ENCODE measurements at places on chromosomes 6 and 20. TPM values are rescaled to one million over a fixed set of nuclear protein-coding genes. Genes with fewer than 3 reads are reported as not detected.

PRL gene
- total RNA-seq: not detected

TCF21 gene
- total RNA-seq: not detected

LINC00237 gene
- total RNA-seq: not detected

- no peaks in the 10 kb centered on the region for H3K27me3 ChIP-seq
- no peak overlapping the region for H3K27ac ChIP-seq
- no peaks in the 10 kb centered on the region for H3K4me1 ChIP-seq
- no peaks in the 10 kb centered on the region for H3K36me3 ChIP-seq
- no peak overlapping the region for H3K4me3 ChIP-seq
Measured at GRCh38 chr20:10940941-10941340, 267.1 kb upstream of the JAG1 start.

DNA sequence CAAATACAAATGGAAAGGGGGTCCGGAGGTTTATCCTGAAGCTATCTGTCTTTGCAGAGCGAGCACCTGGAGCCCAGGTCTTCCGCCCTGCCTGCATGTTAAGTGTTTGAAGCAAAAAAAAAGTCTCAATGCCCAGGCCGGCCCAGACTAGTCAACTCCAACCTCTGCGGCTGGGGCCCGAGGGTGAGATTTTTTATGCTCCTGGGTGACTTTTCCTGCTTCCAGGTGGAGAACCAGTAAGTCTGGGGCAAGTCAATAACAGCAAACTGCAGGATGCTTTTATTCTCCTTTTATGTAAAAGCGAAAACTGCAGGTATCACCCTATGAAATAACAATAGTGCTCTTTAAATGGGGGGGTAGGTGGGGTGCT, 2.0 kb upstream of the ZBP1 start:
- no peak overlapping the region for H3K4me3 ChIP-seq
- DNase-seq: no peak
- no peak overlapping the region for H3K27ac ChIP-seq
- peaks cover 13% of the 10 kb centered on the region for H3K36me3 ChIP-seq
- H3K4me1 ChIP-seq: peaks cover 64% of the 10 kb centered on the region

DNA sequence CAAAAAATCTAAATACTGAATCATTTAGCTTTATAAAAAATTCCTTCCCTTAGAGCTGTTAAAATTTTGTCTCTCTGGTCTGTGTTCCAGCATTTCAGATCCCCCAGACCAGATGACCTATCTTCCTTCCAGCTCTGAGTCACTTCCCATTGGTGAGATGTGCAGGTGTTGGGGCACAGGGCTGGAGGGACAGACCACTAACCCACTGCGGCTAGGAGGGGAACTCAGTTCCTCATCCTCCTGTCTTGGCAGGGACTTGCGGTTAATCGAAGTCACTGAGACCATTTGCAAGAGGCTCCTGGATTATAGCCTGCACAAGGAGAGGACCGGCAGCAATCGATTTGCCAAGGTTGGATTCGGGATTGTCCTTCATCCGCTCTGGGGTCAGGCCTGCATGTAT, 6.0 kb downstream of the CNPY3 start:
- peaks cover 35% of the 10 kb centered on the region for H3K4me1 ChIP-seq
- no peak for DNase-seq
- no peak overlapping the region for H3K4me3 ChIP-seq
- no peaks in the 10 kb centered on the region for H3K27me3 ChIP-seq
- H3K36me3 ChIP-seq: peaks cover 41% of the 10 kb centered on the region

- no peak overlapping the region for H3K4me3 ChIP-seq
- H3K27me3 ChIP-seq: no peaks in the 10 kb centered on the region
- H3K36me3 ChIP-seq: no peaks in the 10 kb centered on the region
- DNase-seq: no peak
- H3K27ac ChIP-seq: no peak overlapping the region
Measured at GRCh38 chr6:22164236-22164635, 132.6 kb downstream of the PRL start.

DNA sequence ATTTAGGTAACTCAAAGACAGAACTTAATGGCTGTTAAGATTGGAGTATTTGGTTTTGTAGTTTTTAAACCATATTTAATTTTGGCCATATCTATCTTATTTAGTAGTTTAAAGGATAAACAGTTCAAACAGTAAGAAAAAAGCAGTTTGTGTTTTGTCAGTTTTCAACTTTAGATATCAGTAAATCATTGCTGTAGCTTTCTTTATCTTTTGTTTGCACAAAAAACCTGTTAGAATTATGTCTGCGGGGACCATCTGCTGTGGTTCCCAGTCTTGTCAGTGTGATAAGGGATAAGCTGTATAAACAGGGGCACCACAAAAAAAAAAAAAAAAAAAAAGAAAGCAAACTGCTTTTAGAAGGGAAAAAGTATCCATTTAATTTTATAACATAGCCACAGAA, 40.9 kb downstream of the CDKAL1 start:
- peaks cover 28% of the 10 kb centered on the region for H3K4me1 ChIP-seq
- peaks cover 19% of the 10 kb centered on the region for H3K36me3 ChIP-seq
- no peak overlapping the region for H3K4me3 ChIP-seq
- H3K27me3 ChIP-seq: no peaks in the 10 kb centered on the region
- no peak for DNase-seq
- H3K27ac ChIP-seq: no peak overlapping the region

- H3K4me1 ChIP-seq: no peaks in the 10 kb centered on the region
- no peak for DNase-seq
Measured at GRCh38 chr20:16111852-16112412, 461.3 kb downstream of the KIF16B start.

- H3K4me3 ChIP-seq: no peak overlapping the region
- H3K27ac ChIP-seq: no peak overlapping the region
- peaks cover 5% of the 10 kb centered on the region for H3K27me3 ChIP-seq
- peaks cover 2% of the 10 kb centered on the region for H3K4me1 ChIP-seq
- H3K36me3 ChIP-seq: no peaks in the 10 kb centered on the region
- no peak for DNase-seq
Measured at GRCh38 chr6:135600086-135600702, 102.7 kb upstream of the AHI1 start.

DNA sequence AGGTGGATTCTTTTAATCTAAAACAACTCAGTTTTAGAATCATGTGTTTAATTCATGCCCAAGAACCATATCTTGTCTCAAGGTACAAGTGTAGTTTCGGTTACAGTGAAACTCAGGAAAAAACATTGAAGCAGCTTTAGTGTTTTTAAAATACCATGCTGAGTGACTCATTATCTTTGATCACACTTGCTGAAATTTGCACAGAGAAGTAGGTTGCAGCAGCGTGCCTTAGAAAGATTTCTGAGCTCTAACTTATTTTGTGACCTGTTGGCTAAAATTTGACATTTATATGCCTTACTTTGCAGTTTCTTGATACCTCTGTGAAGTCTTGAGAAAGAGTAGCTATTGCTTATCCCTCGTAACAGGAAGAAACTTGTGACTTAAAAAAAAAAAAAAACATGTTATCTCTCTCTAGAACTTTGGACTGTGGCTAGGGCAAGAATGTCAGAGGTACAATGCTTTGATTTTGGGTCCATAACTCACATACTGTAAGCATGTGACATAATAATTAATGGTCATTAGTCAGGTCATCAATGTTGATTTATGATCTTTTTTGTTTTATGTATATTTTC, 34.5 kb upstream of the FUCA2 start:
- H3K4me1 ChIP-seq: peaks cover 92% of the 10 kb centered on the region
- H3K4me3 ChIP-seq: peak overlapping the region; percentile 41
- H3K36me3 ChIP-seq: peaks cover 7% of the 10 kb centered on the region
- DNase-seq: no peak
- H3K27ac ChIP-seq: peak overlapping the region; percentile 83
- H3K27me3 ChIP-seq: no peaks in the 10 kb centered on the region

- peaks cover 53% of the 10 kb centered on the region for H3K36me3 ChIP-seq
- peaks cover 81% of the 10 kb centered on the region for H3K4me1 ChIP-seq
- H3K27ac ChIP-seq: peak overlapping the region; percentile 72
- no peaks in the 10 kb centered on the region for H3K27me3 ChIP-seq
- DNase-seq: no peak
Measured at GRCh38 chr6:24864343-24864742, 65.6 kb upstream of the ARMH2 start.

DNA sequence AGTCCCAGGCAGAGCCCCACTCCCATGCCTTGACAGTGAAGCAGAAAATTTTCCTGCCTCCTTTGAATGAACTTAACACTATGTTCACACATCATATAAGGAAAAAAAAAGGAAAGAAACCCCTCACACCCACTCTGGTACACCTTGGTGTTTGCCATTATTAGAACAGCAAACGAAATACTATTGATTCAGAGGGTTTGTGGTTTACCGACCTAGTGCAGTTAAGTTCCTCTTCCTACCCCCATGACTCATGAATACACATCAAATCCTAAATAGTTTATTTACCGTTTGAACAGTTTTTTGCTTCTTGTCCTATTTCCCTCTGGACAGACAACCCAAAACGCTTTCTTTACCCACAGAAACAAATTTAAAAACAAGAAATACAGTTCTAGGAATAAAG, 237.7 kb downstream of the FOXA2 start:
- no peak for DNase-seq
- H3K27me3 ChIP-seq: peaks cover 1% of the 10 kb centered on the region
- no peaks in the 10 kb centered on the region for H3K4me1 ChIP-seq

- H3K36me3 ChIP-seq: no peaks in the 10 kb centered on the region
- no peaks in the 10 kb centered on the region for H3K4me1 ChIP-seq
- no peak overlapping the region for H3K4me3 ChIP-seq
- no peak overlapping the region for H3K27ac ChIP-seq
Measured at GRCh38 chr6:4287811-4288244, 152.5 kb upstream of the ECI2 start.

DNA sequence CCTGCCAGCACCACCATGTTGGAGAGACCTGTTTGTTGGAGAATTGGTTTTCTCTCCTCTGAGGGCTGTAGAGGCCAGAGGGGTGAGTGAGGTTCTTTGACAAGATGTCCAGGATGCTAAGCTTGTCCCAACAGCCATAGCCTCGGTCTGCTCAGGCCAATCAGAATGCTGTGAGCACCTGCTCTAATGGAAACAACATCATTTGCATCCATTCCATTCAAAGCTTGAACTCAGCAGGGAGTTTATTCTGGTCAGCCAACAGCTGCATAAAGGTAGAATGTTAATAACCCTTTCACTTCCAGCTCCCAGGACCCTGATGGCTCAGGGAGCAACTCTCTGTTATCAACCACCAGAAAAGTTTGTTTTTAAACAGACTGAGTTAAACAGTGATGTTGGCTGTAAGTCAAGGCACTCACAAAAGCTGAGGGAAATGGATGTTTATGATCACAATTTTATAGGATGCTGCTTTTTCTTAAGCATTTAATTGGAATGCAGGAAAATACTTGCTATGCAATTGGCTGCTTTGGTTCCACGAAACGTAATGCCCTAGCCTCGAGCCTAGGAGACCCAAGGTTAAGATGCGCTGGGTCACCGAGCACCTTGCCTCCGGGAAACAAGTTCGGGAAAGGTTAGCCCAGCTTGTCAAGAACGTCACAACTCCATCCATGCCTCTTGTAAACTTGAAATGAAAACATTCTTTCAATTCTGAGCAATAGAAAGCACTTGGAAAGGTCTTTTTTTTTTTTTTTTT, 155.2 kb downstream of the NFATC2 start:
- no peaks in the 10 kb centered on the region for H3K27me3 ChIP-seq
- no peak for DNase-seq
- H3K27ac ChIP-seq: no peak overlapping the region
- H3K4me3 ChIP-seq: no peak overlapping the region

- H3K4me1 ChIP-seq: peaks cover 33% of the 10 kb centered on the region
- peak; percentile 66 for DNase-seq
- H3K27me3 ChIP-seq: no peaks in the 10 kb centered on the region
- H3K36me3 ChIP-seq: peaks cover 32% of the 10 kb centered on the region
- H3K4me3 ChIP-seq: no peak overlapping the region
Measured at GRCh38 chr6:524803-525202, 132.1 kb downstream of the HUS1B start.
